Psoas muscle (tissue), 8 donors: ENCODE measurements at places on chromosomes 2 and 18. TPM values are rescaled to one million over a fixed set of nuclear protein-coding genes. Genes with fewer than 3 reads are reported as not detected.

The GALNT3 gene
- not detected for total RNA-seq

DNA sequence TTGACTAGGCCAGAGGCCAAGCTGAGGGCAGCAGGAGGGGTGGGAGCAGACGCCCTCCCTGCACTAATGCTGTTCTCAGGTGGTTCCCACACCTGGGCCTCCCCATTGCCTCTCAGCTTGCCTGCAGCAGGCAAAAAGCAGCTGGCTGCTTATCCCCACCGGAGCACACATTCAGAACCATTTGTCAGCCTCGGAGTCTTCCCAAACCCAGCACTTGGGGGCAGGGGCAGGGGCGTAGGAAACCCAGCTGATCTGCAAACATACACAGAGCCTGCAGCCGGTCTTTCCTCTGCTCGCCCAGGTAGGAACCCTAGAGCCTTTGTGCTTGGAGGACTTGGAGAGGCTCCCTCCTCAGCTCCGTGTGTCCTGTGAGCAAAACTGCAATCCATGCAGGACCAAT, 249.8 kb downstream of the CYP26B1 start:
- H3K27ac ChIP-seq, result no peak overlapping the region
- no peaks in the 10 kb centered on the region for H3K4me1 ChIP-seq
- no peak for DNase-seq
- H3K4me3 ChIP-seq, result no peak overlapping the region
- H3K36me3 ChIP-seq, result no peaks in the 10 kb centered on the region

- no peaks in the 10 kb centered on the region for H3K36me3 ChIP-seq
- H3K27me3 ChIP-seq, result no peaks in the 10 kb centered on the region
- no peaks in the 10 kb centered on the region for H3K4me1 ChIP-seq
- H3K27ac ChIP-seq, result no peak overlapping the region
- no peak overlapping the region for H3K4me3 ChIP-seq
These were observed 160.6 kb downstream of the METTL4 start for GRCh38 chr18:2410688-2411087.

- H3K4me1 ChIP-seq, result peaks cover 10% of the 10 kb centered on the region
- no peak for DNase-seq
These were observed 136.8 kb upstream of the OTOS start for GRCh38 chr2:240277073-240277806.

DNA sequence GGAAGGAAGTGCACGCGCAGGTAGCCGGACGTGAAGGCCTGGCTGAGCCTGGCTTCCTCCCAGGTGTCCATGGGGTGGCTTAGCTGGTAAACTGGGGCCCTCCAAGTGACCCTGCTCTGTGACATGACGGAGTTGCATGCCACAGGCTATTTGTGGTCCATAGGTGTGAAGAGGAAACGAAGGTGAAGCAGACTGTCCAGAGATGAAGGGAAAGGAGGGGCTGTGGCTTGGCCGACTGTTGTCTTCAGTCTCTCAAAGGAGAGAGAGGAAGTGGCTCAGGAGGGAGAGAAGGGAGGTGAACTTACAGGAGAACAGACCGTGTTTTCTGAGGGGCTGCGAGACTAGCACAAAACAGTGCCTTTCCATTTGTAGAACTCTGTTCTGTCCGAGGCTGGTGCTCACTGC, 19.3 kb downstream of the INPP5D start:
- no peak overlapping the region for H3K27ac ChIP-seq
- no peaks in the 10 kb centered on the region for H3K27me3 ChIP-seq
- no peak for DNase-seq
- no peaks in the 10 kb centered on the region for H3K36me3 ChIP-seq

- no peak for DNase-seq
- H3K4me3 ChIP-seq, result no peak overlapping the region
- H3K4me1 ChIP-seq, result no peaks in the 10 kb centered on the region
- H3K27me3 ChIP-seq, result no peaks in the 10 kb centered on the region
- H3K27ac ChIP-seq, result no peak overlapping the region
- no peaks in the 10 kb centered on the region for H3K36me3 ChIP-seq
These were observed 55.6 kb downstream of the ANKRD44 start for GRCh38 chr2:197254776-197255530.

GRCh38 chr18:79355433-79356335, 40.0 kb upstream of the NFATC1 start:
- H3K36me3 ChIP-seq, result no peaks in the 10 kb centered on the region
- H3K4me3 ChIP-seq, result no peak overlapping the region
- no peak for DNase-seq
- no peaks in the 10 kb centered on the region for H3K27me3 ChIP-seq
- no peaks in the 10 kb centered on the region for H3K4me1 ChIP-seq

The GALNT13 gene
- not detected for total RNA-seq
